ENCODE measurements at places on chromosomes 6 and 20.

DNA sequence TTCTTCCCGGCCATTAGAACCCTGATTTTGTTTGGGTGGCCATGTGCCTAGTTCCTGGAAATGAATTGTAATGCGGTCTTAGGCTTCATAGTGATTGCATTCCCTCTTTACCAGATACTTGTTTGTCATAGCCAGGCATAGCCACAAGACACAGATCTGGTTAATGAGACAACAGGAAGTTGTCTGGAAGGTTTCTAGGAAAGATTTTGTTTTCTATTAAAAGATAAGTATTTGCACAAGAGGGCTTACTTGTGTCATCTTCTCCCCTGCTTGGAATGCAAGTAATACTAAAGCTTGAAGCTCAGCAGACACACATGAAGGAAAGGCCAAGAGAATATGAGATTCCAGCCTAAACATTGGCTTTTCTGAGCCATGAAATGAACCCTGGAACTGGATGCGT, 12.9 kb downstream of the FARS2 start:
- DNase-seq = no peak

DNA sequence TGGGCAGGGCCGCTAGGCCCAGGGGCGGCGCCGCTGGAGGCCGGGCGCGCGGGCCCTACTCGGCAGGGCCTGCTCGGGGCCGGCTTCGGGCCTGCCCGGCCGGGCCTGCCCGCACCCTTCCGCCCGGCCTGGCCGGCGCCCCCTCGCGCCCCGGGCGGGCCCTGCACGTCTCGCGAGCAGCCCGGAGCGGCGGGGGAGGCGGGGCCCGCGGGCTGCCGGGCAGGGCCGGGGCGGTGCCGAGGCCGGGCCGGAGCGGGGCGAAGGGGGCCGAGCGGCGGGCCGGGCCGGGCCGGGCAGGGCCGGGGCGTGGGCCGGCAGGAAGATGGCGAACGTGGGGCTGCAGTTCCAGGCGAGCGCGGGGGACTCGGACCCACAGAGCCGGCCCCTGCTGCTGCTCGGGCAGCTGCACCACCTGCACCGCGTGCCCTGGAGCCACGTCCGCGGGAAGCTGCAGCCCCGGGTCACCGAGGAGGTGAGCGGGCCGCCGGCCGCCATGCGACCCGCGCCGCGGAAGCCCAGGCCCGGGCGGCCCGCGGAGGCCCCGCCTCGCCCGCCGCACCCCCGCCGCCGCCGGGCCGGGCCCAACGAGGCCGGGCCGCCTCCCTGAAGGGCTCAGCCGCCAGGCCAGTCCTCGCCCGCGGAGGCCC, at the start of gene NPEPL1:
NPEPL1 (plus strand) TSS at position 222 of the 647 bp plus-strand sequence; CDS start at position 323, 101 bp downstream.
- no peak for DNase-seq

DNA sequence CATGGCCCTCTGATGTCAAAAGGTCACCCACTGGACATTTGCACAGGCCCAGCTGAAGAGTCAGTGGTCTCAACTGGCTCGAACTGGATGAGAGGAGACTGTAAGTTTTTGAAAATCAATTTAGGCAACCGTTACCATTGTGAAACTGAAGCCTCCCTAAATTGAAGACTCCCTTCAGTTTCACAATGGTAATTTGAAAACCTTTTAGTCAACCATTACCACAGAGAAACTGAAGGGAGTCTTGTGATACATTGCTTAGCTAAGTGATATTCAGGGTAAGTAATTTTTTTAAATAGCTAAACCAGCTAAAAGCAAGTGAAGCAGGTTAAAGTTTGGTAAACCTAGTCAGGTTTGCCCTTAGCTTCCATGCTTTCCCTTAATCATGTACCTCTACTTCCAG, 197.3 kb upstream of the NT5E start:
- no peak for DNase-seq

- DNase-seq = no peak
These were observed 108.5 kb downstream of the SYCP2 start for GRCh38 chr20:59824711-59825562.

- no peak for DNase-seq
These were observed 111.2 kb downstream of the PDE7B start for GRCh38 chr6:135962731-135963130.

GRCh38 chr6:139539852-139540251, 165.4 kb upstream of the CITED2 start:
- no peak for DNase-seq

DNA sequence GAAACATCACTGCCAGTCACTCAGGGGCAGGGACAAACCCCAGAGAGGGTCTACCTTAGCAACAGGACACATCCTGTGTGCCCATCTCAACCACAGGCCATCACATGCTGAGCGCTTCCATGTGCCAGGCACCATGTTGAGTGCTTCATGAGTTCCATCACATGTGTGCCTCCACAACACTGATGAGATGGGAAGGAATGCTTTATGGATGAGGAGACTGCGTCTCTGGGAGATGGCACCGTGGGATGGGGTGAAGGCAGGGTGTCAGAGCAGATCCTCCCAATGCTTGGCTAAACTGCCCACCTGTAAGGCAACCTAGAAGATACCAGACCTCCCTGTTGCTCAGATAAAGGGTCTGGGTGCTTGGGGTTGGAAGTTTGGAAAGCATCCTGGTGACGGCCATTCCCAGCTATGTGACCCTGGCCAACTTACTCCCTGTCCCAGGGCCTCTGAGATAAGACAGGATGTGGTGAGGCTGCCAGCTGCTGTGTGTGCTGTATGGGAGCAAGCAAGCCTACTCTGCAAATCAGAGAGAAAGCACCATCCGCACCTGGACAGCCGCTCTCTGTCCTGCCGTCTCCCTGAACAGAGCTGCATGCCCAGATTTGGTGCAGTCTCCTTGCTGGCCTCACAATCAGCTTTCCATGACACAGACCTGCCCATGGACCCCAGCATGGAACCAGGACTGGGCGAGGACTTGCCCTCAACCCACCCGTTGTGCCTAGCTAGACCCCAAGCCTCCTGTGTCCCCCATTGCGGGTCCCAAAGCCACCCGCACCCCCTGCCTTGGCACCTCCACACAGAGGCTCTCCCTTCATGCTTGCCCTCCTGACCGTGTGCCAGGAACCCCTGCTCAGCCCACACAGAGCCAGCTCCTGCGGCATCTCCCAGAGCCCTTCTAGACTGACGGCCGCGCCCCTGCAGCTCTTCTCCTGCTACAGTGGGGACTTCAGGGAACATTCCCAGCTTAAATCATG, 143.7 kb downstream of the SYNDIG1 start:
- no peak for DNase-seq

DNA sequence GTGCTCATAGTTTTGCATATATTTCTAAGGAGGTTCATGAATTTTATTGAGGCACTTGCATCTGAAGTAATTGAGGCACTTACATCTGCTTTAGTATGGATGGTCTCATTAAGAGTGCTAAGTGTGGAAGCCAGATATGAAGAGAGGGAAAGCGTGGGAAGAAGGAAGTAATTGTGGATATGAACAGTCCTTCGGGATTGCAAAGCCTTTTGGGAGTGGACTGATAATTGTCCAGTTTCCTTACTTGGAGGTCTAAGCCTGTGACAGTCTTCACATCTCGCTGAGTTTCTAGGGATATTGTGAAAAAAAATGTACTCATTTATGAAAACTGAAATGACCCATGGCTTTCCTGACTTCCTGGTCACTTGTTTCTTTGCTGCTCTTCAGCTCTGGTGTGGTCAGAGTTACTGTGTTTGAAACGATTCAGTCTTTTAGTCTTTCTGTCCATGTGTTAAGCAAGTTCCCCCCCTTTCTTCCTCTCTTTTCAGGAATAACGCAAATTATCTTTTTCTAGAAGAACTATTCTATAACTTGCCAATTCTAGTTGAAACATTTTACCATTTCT, 137.3 kb downstream of the ZFAND3 start:
- no peak for DNase-seq

DNA sequence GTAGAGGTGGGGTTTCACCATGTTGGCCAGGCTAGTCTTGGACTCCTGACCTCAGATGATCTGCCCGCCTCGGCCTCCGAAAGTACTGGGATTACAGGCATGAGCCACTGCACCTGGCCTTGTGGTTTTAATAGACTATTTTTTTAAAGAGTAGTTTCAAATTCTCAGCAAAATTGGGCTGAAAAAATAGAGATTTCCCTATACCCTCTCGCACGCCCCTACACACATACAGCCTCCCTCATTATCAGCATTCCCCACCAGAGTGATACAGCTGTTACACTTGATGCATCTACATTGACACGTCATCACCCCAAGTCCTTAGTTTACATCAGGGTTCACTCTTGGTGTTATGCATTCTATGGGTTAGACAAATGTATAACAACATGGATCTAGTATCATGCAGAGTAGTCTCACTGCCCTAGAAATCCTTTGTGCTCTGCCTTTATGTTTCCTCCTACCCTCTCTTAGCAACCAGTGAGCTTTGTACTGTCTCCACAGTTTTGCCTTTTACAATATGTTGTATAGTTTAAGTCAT, 103.6 kb downstream of the CDYL start:
- no peak for DNase-seq

DNA sequence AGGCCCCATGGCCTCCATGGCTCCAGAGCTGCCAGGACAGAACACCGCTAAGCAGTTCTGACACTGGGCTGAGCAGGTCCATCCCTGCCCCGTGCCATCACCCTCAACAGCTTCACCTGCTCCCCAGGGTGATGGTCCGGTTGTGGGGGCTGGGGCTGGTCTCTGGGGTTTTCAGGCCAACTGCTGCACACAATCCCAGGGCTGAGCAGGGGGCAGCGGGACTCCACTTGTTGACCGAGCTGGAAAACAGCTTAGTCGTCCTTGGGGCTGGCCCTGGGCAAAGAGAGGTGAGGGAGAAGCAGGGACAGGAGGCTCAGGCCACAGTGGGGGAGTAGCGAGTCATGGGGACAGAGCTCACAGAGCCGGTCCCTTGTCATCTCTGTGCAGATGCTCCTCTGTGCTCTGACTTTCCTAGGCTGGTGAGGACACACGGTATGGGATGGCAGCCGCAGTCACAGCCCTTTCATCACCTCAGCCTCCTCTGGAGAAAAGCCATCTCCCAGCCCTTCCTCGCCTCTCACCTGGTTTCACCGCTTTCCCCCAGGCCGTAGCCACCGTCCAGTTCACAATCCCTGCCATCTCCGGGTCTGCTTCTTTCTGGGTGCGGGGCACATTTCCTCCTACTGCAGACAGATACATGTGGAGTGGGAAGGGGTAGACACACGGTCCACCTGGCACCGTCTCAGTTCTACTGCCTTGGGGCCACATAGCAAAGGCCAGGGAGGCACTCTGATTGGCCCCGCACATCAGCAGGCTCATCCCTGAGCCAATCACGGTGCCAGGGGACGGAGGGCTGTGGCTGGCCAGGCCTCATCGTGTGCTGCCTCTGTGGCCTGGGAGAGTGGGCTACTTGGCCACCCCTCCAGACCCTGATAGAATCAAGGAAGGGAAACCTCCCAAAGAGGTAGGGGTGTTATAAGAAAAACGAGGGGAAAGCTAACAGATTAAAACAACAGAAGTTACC, 19.1 kb downstream of the MDFI start:
- no peak for DNase-seq

DNA sequence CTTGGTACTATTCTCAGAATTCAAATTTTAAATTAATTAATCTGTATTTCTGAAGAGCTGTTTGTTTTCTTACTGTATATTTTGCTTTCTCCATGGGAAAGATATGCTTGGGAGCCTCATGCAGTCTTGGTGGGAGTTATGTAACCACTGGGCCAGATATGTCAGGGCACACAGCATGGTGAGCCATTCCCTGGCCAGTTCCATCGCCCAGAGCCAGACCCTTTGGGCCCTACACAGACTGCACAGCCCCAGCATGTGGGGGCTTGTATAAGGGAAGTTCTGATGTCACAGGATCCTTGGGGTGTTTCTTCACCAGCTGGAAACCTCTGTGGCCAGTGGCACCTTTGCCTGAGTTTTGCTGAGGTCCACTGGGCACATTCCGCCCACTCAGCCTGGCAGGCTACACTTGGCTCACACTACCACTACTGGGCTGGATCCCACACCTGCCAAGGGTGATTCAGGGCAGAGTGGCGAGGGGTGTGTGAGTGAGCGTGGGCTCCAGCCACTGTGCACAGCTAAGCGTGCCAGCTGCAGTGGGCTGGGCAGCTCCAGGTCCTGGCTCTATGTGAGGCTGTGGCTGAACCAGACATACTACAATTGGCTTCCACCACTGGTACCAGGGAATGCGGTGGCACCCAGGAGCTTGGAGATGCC, 293.5 kb downstream of the ARHGAP18 start:
- DNase-seq = no peak

GRCh38 chr6:11210386-11211138, 21.9 kb downstream of the NEDD9 start:
- no peak for DNase-seq

GRCh38 chr6:143980921-143981320, 27.1 kb downstream of the PLAGL1 start:
- no peak for DNase-seq

DNA sequence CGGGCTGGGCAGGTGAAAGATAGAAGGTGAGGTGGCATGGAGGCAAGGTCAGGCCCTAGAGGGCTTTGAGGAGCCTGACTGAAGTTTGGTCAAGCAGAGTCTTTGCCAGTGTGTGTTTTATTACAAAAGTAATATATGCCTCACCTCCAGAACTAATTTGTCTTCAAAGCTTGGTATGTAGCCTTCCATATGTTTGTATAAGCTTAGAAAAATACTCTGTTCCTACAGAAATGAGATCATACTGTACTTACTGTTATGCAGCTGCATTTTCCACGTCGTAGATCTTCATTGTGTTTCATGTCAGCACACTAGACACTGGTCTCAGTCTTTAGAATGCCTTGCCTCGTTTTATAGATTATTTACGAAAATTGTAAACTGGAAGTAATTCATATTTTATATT, 61.8 kb downstream of the ANKS1A start:
- no peak for DNase-seq

GRCh38 chr6:33163540-33163939, 28.7 kb downstream of the COL11A2 start:
- DNase-seq = no peak

GRCh38 chr20:371755-372542, 8.6 kb upstream of the TRIB3 start:
- DNase-seq = no peak

GRCh38 chr6:68760485-68760884, 125.4 kb downstream of the ADGRB3 start:
- DNase-seq = no peak

DNA sequence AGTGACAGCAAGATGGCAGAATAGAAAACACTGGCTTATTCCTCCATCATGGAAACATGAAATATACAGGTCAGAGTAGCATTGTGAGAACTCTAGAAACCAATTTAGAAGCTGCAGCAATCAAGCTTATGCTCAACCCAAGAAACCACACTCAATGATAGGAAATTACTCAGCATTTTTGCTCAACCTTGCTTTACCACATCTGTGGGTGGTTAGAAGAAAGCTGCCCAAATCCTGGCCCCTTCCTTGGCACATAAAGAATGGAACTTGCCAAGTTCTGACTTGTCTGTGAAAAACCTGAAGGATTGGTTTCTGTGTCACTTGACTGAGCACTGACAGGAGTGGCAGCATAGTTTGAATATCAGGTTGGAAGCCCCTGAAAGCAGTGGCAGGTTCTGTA, 108.0 kb upstream of the MOCS1 start:
- DNase-seq = no peak

GRCh38 chr6:125944434-125944816, 12.1 kb upstream of the HINT3 start:
- no peak for DNase-seq

- DNase-seq = no peak
These were observed 277.2 kb downstream of the CDC5L start for GRCh38 chr6:44664716-44665115.

Measured in stimulated activated CD8-positive, alpha-beta memory T cell treated with anti-CD3 and anti-CD28 coated beads, Interleukin-7, amount 100 ng/mL, for 24 hours (primary cell).